ENCODE measurements at places on chromosomes 2 and 18.
A peak's percentile ranks its signal among the peaks of the same experiment; 100 is the strongest.

DNA sequence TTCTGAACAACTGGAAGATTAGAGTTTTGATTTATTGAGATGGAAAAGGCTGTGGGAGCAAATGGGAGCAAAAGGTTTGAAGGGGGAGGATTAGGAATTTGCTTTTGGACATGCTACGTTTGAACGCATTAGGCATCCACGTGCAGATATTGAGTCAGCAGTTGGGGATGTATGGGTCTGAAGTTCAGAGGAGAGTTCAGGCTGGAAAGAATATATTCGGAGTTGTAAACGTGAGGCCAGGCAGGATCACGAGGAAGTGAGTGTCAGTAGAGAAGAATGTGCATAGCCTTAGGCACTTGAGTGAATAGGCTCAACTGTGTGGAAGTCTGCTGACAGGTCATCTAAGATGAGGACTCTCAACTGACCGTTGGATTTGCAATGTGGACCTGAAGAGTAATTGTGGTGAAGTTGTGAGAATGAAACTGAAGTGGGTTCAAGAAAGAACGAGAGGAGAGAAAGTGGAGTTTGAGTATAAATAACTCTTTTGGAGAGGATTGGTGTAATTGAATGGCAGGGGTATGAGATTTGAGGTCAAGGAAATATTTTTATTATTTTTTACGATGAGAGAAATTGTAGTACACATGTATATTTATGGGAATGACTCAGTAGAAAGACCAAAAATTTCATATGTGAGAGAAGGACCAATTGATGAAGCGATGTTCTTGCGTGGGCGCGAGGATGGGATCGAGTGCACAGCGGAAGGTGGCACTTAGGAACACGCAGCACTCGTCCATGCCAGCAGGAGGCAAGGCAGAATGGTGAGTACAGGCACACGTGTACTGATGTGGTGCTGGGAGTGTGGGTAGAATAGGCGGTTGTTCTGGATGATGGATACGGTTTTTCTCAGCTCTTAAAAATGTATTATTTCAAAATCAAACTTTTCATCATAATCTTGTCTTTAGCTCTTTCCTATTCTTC is 40.5 kb upstream of the POLE4 start:
- no peak for DNase-seq

GRCh38 chr18:28044036-28044435 is 132.9 kb downstream of the CDH2 start:
- no peak for DNase-seq

- no peak for DNase-seq
Measured at GRCh38 chr2:9168821-9169221, 37.8 kb upstream of the ASAP2 start.

- DNase-seq: no peak
Measured at GRCh38 chr18:11956371-11957308, 24.7 kb upstream of the IMPA2 start.

DNA sequence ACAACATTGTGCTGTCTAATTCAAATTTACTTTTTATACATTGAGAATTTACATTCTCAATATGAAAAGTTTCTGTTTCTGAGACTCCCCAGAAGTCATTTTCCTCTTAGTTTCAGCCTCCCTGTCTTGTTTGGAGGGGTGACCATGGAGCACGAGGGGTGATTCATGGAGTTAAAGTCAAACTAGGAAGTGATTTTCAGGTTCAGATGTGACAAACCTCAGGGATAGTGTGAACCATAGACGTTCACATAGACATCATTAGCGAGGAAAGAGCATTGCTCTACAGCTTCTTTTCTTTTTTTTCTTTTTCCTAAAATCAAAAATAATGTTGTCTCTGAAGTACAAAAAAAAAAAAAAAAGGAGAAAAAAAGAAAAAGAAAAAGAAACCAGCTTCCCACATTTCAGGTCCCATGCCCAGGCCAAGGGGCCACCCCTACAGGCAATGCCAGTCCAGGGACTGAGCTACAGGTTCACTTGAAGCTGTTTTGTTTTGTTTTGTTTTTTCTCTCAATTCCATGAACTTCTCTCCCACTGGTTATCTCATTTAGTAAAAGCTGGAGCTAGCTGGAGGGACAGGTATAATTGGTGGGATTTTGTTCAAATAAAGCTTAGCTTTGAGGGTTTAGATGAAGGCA is 18.1 kb upstream of the LCLAT1 start:
- DNase-seq: peak; percentile 37

DNA sequence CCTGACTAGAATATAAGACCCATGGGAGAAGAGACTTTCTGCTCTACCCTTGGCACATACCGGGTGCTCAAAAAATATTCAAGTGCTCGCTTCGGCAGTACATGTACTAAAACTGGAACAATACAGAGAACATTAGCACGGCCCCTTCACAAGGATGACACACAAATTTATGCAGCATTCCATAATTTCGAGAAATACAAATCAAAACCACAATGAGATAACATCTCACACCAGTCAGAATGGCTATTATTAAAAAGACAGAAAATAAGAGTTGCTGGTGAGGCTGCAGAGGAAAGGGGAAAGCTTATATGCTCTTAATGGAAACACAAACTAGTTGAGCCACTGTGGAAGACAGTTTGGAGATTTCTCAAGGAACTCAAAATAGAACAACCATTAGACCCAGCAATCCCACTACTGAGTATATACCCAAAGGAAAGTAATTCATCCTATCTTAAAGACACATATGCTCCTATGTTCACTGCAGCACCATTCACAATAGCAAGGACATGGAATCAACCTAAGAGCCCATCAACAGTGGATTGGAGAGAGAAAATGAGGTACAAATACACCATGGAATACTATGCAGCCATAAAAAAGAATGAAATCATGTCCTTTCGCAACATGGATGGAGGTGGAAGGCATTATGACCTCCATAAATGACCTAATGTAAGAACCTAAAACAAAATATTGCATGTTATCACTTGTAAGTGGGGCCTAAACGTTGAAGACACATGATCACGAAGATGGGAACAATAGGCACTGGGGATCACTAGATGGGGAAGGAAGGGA is 71.6 kb upstream of the CYP1B1 start:
- DNase-seq: no peak

DNA sequence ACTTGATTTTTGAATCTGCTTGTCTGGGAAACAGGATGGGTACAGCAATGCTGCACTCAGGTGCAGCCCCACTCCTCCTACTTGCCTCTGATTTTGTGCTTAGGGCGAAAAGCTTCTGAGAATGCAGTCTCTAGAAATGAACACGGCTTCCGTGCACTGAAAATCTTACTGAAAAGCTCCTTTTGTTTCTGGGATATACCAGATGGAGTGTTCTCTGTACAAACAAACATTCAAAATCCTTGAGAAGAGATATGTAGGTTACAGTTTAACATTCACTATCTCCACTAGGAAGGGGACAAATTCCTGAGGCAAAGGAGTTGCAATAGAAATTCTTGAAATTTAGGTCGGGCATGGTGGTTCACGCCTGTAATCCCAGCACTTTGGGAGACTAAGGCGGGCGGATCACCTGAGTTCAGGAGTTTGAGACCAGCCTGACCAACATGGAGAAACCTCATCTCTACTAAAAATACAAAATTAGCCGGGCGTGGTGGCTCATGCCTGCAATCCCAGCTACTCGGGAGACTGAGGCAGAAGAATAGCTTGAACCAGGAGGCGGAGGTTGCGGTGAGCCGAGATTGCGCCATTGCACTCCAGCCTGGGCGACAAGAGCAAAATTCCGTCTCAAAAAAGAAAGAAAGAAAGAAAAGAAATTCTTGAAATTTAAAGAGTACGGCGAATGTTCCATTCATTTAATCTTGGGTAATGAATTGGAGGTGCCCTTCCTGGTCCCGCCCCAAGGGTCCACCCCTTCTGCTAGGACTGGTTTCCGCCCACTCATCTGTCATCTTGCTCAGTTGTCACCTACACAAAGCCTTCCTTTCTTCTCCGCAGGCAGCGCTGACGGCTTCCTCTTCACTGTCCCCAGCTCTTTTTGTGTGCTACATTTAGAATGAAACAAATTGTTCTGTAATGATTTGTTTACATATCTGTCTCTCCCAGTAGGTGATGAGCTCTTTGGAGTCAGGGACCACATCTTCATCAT is 92.4 kb downstream of the SOCS6 start:
- DNase-seq: peak; percentile 4

DNA sequence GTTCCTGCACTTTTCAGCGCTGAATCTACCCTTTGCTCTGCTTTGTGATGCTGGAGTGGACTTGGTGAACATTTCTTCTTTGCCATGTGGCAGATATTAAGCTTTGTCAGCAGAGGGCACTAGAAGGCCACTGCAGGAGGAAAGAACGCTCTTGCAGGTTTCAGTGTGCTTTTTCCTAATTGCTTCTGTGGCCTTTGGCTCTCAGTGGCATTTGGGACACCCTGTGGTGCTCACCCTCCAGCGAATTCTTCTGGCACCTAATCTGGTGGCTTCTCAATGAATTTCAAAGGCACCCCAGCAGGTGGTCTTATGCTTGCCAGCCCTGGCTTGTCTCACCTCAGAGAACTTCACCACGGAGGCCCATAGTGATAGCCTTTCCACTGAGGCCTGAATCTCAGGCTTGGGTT is 146.7 kb downstream of the MYO3B start:
- DNase-seq: peak; percentile 23

GRCh38 chr2:194826241-194826640 is 830.8 kb upstream of the SLC39A10 start:
- DNase-seq: no peak

- no peak for DNase-seq
Measured at GRCh38 chr2:188333751-188334524, 42.3 kb downstream of the GULP1 start.

- DNase-seq: peak; percentile 20
Measured at GRCh38 chr2:102296449-102296848, 14.9 kb upstream of the IL1RL1 start.

Data from stimulated activated CD4-positive, alpha-beta T cell treated with anti-CD3 and anti-CD28 coated beads, Interleukin-1b, Interleukin-23, amount 100 ng/mL, for 48 hours (primary cell).